D341Med (cell line): ENCODE measurements at places on chromosomes 13 and 19.

- no peak for DNase-seq
Measured at GRCh38 chr13:37090912-37091311, 14.6 kb downstream of the CSNK1A1L start.

GRCh38 chr13:108200781-108201398, 14.4 kb downstream of the LIG4 start:
- no peak for DNase-seq

DNA sequence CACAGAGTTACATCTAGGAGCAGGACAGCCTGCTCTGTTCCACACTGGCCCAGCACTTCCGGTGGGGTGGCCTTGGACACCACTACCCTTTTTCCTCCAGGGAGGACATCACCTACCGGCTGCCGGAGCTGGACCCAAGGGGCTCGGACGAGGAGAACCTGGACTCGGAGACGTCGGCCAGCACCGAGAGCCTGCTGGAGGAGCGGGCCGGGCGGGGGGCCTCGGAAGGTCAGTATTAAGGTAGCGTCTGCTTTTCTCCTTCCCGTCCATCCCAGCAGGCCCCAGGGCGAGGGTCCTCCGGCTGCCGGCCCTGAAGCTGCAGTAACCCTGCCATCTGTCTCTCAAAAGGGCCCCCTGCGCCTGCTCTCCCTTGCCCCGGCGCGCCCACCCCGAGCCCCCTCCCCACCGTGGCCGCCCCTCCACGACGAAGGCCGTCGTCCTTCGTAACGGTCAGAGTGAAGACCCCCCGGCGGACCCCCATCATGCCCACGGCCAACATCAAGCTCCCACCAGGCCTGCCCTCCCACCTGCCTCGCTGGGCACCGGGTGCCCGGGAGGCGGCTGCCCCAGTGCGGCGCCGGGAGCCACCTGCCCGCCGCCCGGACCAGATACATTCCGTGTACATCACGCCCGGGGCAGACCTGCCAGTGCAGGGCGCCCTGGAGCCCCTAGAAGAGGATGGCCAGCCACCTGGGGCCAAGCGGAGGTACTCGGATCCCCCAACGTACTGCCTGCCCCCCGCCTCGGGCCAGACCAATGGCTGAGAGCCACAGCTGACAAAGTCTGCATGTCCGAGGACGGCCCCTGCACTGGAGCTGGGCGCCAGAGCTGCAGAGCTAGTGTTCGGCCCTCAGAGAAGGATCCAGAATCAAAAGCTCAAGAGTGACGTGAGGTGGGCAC, 3.4 kb upstream of the USE1 start:
- DNase-seq = no peak

GRCh38 chr13:33515146-33515545, 229.6 kb upstream of the STARD13 start:
- no peak for DNase-seq

DNA sequence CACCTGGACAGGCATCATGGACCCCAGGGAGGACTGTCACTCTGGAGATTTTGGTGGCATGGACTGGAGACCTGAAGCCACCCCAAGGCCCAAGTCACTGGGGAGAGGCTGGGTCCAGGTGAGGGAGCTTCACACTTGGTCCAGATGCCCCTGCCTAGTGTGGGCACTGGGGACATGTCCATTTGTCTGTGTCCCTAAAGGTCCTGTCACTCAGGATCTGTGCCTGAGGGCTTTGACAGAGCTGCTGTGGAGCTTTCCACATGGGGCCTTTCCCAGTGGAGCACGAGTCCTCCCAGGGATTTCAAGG, 40.5 kb upstream of the CEACAM8 start:
- DNase-seq = no peak
